ENCODE measurements at places on chromosomes 5 and 9.

GRCh38 chr5:73513996-73514395 is 15.8 kb downstream of the BTF3 start:
- no peak for DNase-seq

- no peak for DNase-seq
These were observed 40.1 kb downstream of the FREM1 start for GRCh38 chr9:14870090-14870489.

GRCh38 chr5:67901814-67902496 is 313.6 kb upstream of the PIK3R1 start:
- no peak for DNase-seq

- DNase-seq = no peak
These were observed 26.4 kb upstream of the ELL2 start for GRCh38 chr5:95988094-95988493.

DNA sequence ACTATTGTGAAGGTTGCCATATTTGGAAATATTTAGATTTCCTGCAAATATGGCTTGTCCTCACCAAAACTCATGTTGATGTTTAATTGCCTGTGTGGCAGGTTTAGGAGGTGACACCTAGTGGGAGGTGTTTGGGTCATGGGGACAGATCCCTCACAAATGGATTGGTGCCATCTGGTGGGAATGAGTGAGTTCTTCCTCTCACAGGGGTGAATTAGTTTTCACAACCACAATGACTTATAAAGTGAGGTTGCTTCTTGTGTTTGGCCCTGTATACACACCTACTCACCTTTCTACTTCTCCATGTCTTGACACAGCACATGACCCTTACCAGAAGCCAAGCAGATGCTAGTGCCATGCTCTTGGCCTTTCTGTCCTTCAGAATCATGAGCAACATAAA is 41.1 kb downstream of the ISOC1 start:
- DNase-seq = no peak

DNA sequence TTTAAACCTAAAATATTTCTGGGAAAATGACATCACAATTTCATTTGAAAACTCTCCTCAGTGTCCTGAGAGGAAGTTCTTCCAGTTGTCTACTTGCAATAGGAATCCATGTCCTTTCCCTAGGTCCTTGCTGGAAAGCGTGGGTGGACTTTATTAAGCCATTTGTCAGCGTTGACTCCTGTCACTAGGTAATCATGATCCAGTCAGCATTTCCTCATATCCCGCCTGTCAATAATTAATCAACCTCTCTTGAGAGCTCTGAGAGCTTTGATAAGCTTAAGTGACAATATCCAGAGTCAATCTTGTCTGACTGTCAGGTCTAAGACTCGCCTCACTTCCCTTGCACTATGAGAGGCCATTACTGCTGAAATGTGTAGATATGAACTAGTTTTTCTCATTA is 107.2 kb upstream of the SLIT3 start:
- DNase-seq = no peak

DNA sequence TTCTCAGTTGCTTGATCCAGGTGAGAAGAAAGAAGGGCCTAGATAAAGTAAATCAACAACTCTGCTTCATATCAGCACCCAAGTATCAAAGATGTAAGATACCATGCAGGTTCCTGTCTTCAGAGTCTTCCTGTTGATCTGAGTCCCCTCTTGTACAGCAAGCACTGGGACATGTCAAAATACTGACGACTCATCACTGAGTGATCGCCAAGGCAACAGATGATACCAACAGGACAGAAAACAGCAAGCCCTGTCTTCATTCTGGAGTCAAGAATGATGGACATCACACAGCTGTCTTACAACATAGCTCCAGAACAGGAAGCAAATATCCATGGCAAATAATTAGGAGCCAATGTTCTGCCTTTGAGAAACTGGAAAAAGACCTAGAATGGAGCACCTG is 83.7 kb downstream of the TARS1 start:
- DNase-seq = no peak

- DNase-seq = no peak
These were observed 21.2 kb upstream of the TTC23L start for GRCh38 chr5:34817558-34818351.

- DNase-seq = no peak
These were observed 3.3 kb upstream of the NINJ1 start for GRCh38 chr9:93137362-93137761.

DNA sequence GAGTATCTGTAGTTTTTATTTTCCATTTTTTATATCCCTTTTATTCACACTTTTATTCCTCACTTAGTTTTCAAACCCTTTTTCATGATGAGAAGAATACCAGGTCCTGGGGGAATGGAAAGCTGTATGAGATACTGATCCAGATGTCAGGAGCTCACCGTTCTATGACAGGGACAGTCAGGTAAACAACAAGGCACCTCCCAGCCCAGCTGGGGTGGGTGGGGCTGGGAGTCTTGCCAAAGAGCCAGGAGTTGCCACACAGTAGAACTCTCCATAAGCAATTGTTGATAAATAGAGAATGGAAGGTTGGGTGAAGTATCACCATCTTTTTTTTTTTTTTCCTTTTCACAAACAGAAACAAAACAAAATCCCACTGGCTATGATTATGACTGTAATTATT is 225.8 kb downstream of the NSG2 start:
- DNase-seq = no peak

- no peak for DNase-seq
These were observed 53.2 kb downstream of the ZNF474 start for GRCh38 chr5:122182491-122182921.

- DNase-seq = no peak
These were observed 249.7 kb upstream of the ZNF462 start for GRCh38 chr9:106613250-106613737.

GRCh38 chr9:20603524-20604268 is 18.6 kb downstream of the MLLT3 start:
- no peak for DNase-seq

- DNase-seq = no peak
These were observed 117.5 kb downstream of the ADAMTS2 start for GRCh38 chr5:179227580-179228311.

DNA sequence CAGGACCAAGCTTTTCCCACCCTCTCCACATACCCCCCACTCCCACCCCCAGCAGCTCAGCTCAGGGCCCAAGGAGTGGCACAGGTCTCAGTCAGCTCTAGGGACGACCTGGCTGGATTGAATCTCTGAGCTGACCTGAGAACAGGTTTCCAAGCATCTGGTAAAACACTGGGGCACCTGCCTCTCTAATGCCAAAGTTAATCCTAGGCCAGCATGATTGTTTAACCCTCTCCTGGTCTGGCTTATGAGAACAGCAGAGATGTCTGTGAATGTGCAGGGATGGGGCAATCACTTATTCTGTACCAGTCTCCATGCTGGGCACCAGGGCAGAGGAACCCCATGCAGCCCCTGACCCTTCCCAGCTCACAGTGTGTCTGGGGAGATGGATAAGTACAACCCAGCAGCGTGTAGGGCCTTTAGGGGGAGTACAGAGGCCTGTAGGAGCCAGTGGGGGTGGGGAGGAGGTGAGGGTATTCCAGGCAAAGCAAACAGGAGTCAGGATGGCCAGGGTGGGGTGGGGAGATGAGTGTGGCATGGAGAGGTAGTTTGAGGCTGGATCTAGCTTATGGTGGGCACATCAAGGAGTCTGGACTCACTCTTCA is 678 bp upstream of the KIF12 start:
- DNase-seq = no peak

- no peak for DNase-seq
These were observed 44.0 kb upstream of the LIFR start for GRCh38 chr5:38600329-38601045.

GRCh38 chr5:122301016-122301415 is 11.0 kb upstream of the SNCAIP start:
- DNase-seq = no peak

DNA sequence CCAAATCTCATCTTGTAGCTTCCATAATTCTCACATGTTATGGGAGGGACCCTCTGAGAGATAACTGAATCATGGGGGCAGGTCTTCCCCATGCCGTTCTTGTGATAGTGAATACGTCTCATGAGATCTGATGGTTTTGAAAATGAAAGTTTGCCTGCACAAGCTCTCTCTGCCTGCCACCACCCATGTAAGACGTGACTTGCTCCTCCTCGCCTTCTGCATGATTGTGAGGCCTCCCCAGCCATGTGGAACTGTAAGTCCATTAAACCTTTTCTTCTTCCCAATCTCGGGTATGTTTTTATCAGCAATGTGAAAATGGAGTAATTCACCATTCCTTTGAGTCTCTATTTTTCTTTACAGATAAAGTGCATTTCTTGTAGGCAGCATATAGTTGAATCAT is 66.9 kb upstream of the FNIP1 start:
- no peak for DNase-seq

DNA sequence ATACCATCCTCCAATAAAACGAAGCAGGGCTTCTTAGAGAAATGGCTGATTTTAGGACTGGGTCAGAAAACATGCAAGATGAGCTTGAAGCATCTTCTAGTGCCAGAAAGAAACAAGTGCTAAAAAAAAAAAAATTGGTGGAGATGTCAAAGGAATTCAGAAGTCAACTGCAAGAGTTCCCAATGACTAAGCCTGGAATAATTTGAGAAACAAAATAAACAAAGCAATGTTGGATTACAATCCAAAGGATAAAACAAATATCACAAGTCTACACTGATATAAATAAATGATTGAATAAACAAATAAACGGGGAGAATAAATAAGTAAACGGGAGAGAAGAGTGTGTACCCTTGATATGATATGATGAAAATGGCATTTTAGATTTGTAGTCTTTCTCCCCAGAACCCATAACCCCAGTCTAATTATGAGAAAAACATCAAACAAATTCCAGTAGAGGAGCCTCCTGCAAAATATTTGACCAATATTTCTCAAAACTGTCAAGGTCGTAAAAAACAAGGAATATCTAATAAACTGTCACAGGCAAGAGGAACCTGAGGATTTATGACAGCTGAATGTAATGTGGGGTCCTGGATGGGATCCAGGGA is 63.5 kb upstream of the CCL21 start:
- DNase-seq = no peak

GRCh38 chr9:24189986-24190385 is 355.7 kb downstream of the IZUMO3 start:
- DNase-seq = no peak

DNA sequence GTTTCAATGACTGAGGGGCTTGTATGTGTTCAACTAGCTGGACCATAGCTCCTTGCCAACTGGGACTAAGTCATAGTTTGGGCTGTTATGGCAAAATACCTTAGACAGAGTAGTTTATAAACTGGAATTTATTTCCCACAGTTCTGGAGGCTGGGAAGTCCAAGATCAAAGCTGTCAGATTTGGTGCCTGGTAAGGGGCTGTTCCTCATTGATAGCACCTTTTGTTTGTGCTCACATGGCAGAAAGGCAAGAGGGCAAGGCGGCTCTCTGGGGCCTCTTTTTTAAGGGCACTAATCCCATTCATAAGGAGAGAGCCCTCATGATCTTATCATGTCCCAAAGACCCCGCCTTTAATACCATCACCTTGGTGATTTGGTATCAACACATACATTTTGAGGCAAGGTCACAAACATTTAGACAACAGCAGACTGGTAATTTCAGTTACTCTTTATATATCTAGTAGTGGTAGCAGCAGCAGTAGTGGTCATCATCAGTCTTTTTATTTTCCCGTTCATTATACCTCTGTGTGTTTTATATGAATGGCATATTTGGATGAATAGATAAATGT is 477.0 kb downstream of the CCDC171 start:
- no peak for DNase-seq

GRCh38 chr9:68705531-68706362 is 707 bp downstream of the PIP5K1B start:
- DNase-seq = peak; percentile 73

- DNase-seq = peak; percentile 27
These were observed 2.3 kb upstream of the HK3 start for GRCh38 chr5:176901260-176902101.

DNA sequence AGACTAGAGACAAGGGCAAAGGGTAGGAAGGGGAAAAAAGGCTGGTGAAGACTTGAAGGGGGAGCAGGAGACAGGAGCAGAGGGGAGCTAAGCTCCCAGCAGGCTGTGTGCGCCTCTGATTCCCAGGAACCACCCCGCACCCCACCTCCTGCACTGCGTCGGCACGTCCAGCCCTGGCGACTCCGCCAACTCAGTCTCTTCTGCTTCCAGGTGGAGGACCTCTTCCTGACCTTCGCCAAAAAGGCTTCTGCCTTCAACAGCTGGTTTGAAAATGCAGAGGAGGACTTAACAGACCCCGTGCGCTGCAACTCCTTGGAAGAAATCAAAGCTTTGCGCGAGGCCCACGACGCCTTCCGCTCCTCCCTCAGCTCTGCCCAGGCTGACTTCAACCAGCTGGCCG is 30.5 kb downstream of the DYNC2I2 start:
- no peak for DNase-seq

DNA sequence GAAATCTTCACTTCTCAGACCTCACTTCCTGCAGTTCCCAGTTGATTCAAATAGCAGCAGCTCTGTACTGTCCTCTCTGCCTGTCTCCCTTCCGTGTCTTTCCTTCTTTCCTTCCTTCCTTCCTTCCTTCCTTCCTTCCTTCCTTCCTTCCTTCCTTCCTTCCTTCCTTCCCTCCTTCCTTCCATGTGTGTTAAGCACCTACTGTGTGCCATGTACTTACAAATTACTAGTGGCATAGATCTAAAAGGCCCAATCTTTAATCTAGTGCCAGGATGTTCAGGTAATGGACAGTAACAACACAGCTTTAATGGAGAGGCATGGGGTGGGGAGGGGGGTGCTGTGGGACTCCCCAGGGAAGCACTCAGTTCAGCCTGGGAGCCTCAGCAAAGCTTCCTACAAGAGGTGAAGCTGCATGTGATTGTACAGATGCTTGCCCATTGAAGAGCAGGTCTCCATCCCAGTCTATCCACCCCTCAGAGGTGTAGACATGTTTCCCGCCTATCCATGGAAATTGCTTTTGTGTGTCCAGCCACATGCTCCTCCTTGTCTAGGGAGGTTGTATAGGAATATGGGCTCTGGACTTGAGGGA is 106.0 kb downstream of the RGS3 start:
- DNase-seq = no peak

DNA sequence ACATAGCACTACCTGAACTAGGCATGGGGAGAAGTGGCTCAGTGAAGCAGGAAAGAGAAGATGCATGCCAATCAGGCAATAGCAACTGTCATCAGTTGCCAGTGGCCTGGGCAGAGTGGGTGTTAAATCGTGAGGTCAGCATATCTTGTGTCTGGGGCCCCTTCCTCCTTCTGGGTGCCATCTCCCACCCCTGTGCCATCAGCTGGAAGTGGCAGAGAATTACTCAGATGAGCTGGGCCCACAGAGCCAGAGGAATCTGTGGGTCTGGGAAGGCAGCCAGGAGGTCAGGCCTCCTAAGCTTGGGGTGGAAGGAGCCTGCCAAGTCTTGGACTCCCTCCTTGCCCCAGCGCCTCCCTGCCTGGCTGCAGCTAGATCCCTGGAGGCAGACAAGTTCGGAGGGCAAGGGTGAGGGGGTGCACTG is 66.5 kb downstream of the GALNT12 start:
- DNase-seq = no peak

DNA sequence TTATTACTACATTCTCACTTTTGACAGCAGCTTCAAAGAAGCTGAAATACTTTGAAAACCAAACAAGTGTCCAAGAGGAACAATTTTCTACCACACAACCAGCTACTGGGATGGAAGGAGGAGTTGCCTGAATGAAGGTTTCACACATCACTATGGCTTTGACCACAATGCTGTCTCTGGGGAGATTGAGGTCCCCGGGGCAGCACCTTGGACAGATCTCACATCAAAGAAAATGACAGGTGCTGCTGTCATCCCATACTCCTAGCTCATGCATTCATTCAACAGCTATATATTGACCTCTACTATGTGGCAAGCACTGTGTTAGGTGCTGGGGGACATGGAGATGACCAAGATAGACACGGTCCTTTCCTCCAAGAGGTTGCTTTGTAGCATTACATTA is 233.2 kb upstream of the RASEF start:
- DNase-seq = no peak
